ENCODE measurements at places on chromosomes 3 and 15.

DNA sequence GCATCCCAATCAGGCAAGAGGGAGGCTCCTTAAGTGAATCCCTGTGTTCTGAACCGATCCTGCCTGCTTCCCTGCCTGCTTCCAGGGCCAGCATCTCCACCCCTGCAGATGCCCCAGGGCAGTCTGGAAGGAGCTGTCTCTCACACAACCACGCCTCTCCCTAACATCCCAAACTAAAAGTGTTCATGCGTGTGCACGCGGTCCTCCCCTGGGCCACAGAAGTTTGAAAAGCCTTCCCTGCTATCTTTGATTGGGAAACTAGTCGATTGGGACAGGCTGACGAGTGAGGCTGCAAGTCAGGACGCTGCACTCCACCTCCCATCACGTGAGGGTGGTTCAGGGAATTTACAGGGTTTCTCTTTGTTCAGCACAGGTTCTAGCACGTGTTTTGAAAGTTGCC lies 340.9 kb upstream of the ICE2 start:
- no peak for DNase-seq

GRCh38 chr3:147008886-147009285 lies 397.5 kb downstream of the ZIC4 start:
- DNase-seq, result no peak

DNA sequence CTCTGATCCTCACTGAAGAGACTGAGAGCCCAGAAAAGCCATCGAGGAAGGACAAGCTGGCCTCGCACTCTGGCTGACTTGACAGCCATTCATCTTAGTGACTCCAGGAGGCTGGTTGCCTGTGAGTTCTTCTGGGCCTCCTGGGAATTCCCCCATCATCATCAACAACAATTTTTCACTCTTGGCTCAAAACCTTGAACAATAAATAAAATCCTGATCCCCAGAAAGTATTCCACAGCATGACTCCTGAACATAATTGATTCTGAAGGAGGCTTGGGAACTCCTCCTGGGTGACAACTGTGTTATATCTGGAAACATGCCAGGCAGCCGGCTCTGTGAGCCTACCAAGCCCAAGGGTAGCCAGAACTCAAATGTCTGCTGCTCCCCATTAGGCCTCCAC lies 188.6 kb downstream of the SHQ1 start:
- DNase-seq, result no peak

- DNase-seq, result no peak
Observed at GRCh38 chr3:13795816-13796215, 84.1 kb downstream of the WNT7A start.

DNA sequence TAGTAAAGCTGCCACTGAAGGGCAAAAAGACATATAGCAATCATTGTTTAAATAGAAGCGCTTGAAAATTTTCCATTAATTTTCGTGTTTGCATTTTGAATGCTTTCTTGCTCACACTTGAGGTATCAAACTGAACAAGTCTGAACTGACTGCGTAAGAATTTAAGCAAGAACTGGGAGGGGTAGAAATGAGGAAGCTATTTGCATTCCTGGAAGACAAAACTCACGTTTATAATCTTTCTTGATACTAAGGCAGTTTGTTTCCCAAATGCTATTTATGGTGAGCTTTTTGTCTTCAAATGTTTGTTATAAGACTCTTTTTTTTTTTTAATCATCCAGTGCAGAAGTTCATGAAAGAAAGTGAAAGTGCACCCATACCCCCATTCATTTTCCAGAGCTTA lies 499.8 kb upstream of the TPRG1 start:
- no peak for DNase-seq

DNA sequence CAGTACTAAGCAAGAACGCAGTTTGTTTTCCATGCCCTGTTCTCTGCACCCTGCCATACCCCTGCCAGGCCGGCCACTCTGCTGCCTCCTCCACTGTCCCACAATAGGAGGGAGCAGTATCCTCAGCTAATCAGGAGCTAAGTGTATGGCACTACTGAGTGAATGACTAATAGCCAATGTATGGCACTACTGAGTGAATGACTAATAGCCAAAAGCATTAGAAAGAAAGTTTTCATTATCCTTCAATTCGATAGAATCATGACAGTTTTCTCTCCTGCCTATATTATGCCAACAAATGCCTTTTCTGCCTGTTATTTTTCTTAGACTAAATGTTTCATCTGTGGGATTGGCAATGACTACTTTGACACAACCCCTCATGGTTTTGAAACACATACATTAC lies 107.5 kb upstream of the CHRM5 start:
- DNase-seq, result no peak

- no peak for DNase-seq
Observed at GRCh38 chr3:121957674-121958415, 63.6 kb downstream of the SLC15A2 start.

DNA sequence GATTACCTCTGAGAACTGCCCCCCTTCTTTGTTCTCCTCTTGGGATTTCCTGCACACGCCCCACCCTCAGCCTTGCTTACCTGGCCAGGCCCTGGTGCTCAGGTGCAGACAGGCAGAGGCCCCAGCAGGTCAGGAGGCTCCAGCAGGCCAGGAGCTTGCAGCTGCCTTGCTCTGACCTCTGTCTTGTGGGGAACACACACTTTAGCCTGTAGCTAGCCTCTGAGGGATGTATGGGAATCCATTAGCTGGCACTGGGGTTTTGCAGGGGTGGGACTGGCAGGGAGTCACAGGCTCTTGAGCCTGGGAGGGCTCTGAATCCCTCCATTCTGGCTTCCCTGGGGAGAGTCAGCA lies 2.7 kb downstream of the SMAD6 start:
- DNase-seq, result no peak

All from cortex of kidney (tissue), 1 donor.